ENCODE measurements at places on chromosomes 6 and 20.

- no peak for DNase-seq
Measured at GRCh38 chr6:156821707-156822106, 44.5 kb downstream of the ARID1B start.

GRCh38 chr6:44701637-44702101 lies 314.2 kb downstream of the CDC5L start:
- no peak for DNase-seq

- no peak for DNase-seq
Measured at GRCh38 chr6:4788953-4789584, 12.9 kb downstream of the CDYL start.

- no peak for DNase-seq
Measured at GRCh38 chr20:37822141-37822601, 80.8 kb upstream of the VSTM2L start.

DNA sequence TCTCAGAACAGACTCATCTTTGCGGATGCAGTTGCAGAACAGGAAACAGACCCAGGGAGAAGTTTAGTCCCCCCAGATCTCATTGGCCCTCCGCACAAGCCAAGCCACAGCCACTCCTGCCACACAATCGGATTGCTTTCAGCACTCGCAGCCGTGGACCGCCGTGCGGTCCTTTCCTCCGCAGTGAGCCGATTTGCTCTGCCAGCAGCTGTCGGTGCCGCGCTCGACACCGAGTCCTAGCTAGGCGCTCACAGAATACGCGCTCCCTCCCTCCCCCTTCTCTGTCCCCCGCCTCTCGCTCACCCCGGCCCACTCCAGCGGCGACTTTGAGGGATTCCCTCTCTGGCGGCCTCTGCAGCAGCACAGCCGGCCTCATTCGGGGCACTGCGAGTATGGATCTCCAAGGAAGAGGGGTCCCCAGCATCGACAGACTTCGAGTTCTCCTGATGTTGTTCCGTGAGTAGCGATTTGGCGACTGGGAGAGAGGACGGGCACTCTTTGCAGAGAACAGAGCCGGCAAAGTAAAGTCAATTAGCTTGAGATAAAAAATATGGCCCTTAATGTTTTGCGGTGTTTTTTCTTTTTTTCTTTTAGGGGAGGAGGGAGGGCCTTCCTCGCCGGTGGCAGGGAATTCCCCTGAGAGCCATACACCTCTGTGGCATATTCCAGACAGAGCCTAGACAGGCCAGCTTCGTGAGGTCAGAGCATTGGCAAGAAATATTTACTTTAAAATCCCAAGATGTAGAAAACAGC lies at the start of gene LAMP5:
Gene LAMP5 (plus strand): TSS at position 130 of the 753 bp plus-strand sequence. CDS start 263 bp downstream, at position 393.
- no peak for DNase-seq

Data from activated T-helper 9 cell treated with anti-CD3 and anti-CD28 coated beads, Interleukin-2, amount 50 U/mL, for 16 hours (primary cell).